LoVo (cell line): ENCODE measurements at places on chromosomes 2 and 18.

DNA sequence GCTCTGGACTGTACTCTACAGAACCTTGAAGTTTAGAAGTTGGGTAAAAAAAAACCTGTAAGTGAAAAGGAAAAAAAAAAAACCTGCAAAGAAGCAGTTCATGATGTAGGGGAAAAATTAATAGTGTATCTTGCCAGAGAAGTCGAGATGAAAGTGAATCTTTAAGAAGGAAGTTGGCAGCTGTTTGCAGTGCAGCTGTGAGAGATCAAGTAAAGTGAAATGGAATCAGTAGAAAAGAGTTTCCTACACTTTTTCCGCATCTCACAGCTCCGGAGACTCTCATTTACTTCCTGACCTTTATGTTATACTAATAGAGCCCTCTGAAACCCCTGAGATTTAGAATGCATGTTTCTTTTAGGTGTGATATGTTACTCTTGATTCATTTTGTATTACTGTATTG lies 19.2 kb downstream of the RNMT start:
- no peak for DNase-seq

DNA sequence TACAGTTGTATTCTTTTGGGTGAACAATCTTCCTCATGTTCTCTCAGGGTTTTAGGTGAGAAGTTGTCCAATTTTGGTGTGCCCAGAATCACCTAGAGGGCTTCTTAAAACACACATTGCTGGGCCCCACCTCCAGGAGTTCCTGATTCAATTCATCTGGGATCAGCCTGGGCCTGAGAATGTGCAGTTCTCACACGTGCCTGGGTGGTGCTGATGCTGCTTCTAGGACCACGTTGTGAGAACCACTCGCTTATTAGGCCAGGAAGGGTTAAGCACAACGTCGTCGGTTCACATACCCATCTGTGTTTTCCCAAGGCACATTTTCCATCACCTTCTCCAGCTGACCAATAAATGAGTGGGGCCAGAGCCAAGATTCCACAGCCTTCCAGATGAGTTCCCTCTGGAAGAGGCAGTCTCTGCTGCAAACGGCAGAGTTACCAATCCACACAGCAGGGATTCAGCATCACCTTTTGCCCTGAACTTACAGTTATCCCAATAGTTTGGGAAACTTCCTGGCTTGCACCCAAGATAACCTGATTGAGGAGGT lies 277.7 kb upstream of the HNRNPA3 start:
- no peak for DNase-seq

GRCh38 chr2:30475542-30475941 lies 28.5 kb downstream of the LCLAT1 start:
- no peak for DNase-seq

GRCh38 chr2:214593727-214594126 lies 182.9 kb downstream of the VWC2L start:
- peak; percentile 3 for DNase-seq

DNA sequence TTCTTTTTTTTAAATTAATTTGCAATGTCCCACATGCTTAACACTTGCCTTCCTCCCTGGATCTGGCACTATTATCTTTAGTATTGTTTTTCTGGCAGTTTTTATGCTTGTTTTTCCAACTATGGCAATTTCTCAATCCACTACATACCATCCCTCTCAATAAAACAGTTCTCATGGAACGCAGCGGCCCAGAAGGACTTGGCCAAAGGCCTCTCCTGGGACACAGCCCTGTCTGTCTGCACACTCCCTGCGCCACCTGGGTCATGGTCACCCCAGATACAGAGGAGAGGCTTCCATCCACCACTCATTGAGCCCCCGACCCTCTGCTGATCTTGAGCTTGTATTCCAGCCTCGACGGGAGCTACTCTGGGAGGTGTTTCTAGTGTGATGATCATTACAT lies 91.2 kb downstream of the TWIST2 start:
- no peak for DNase-seq

DNA sequence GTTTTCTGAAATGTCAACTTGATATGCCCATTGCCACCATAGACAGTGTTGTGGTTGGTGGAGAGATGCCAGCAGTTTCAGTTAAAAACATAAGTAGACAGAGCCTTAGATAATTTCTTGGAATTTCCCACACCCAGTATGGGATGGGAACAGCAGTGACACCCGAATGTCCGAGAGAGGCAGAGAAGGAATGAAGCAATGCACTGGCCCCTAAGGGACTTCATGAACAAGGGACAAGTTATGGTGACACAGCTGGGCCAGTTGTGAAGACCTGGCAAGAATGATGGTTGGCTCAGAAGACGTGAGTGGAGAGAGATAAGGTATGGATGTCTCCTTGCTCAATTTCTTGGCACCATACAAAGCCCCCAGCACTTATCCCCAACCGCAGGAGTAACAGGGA lies 165.2 kb upstream of the APCDD1 start:
- no peak for DNase-seq

GRCh38 chr2:17263570-17263968 lies 254.7 kb downstream of the RAD51AP2 start:
- no peak for DNase-seq

DNA sequence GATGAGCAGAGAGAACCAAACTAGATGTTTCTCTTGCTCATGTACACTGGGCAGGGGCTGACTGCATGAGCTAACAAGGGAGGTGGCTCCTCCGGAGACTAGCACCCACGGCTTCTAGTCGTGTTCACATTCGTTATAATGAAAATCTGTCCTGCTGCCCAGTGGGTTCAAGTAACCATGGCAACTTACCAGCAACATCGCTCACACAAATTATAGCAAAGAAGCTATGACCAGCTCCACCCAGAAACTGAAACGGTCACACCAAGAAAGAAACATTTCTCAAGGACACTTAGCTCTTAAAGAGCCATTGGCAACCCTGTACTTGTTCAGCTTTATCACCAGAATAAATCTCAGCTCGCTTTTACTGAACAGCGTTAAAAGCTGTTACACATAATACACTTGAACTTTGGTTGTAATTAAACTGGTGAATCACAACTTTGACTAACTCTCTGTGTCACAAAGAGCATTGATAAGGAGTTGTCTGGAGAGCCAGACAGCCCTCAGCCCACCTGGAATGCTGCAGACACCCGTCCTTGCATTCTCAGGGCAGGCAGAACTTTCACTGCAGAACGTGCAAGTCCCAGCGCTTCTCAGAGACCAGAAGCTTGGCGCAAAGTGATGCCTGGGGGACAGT lies 141.2 kb downstream of the PID1 start:
- DNase-seq = peak; percentile 56

- no peak for DNase-seq
Measured at GRCh38 chr2:219619235-219619634, 8.2 kb upstream of the SLC4A3 start.

- DNase-seq = peak; percentile 25
Measured at GRCh38 chr18:9827211-9827792, 58.5 kb upstream of the TXNDC2 start.

DNA sequence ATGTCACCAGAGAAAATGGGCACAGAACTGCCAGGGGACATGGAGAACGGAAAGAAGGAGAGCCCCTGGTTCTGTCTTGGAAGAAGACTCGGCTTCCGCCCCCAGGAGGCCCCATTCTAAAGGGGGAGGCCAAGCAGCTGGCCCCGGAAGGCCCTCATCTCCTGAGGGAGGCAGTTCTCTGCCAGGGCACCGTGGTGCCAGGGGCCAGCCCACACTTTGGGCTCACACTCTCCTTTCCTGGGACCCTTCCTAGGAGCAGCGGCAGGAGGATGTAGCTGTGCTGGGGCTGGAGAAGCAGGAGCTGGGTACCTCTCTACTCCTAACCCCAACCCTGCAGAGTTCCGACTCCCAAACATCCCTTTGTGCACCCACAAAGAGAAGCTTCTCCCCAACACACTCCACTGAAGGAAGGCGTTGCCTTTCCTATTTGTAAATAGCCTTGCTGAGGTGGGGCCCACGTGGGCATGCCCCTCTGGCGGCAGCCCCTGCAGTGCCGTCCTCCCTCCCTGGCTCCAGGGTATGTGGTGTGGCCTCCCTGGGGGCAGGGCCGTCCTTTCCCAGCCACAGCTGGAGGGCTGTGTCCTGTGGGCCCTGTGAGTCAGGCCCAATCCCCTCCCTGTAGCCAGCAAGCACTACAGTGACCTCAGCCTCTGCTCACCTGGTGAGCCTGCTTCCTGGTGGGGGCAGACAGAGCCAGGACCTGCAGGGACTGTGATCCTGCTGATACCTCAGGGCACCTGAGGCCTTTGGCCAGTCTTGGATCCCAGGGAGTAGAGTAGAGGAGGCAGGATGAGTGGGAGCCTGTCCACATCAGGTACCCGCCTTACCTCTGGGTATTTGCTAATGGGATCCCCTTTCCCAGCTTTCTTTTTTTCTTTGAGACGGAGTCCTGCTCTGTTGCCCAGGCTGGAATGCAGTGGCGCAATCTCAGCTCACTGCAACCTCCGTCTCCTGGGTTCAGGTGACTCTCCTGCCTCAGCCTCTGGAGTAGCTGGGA lies 26.6 kb downstream of the ZFP36L2 start:
- DNase-seq = peak; percentile 66

GRCh38 chr2:242034138-242034537 lies 164.6 kb downstream of the RTP5 start:
- no peak for DNase-seq

DNA sequence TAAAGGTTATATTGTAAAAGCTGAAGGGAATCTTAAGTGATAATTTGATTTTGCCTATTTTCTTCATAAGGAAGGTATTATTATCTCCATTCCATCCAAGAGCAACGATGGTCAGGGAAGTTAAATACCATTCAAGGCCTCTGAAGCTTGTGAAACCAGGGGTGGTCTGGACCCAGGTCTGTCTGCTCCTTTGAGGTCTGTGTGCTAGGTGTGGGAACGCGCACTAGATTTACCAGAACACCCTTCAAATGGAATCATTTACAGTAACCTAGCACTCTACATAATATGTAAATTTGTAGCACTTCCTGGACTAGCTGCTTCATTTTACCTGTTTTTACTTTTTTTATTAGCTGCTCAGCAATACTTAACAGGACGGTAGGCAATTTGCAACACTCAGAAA lies 6.4 kb upstream of the TRIB2 start:
- DNase-seq = no peak

GRCh38 chr18:36297417-36298125 lies at the start of gene FHOD3:
Gene FHOD3, plus strand, starts transcription at chr18:36297713. Its CDS starts 123 bp downstream, at chr18:36297836.
- peak; percentile 50 for DNase-seq

GRCh38 chr18:80190311-80190710 lies 57.0 kb downstream of the PARD6G start:
- DNase-seq = no peak

GRCh38 chr2:42029171-42029570 lies 18.6 kb upstream of the PKDCC start:
- DNase-seq = no peak

DNA sequence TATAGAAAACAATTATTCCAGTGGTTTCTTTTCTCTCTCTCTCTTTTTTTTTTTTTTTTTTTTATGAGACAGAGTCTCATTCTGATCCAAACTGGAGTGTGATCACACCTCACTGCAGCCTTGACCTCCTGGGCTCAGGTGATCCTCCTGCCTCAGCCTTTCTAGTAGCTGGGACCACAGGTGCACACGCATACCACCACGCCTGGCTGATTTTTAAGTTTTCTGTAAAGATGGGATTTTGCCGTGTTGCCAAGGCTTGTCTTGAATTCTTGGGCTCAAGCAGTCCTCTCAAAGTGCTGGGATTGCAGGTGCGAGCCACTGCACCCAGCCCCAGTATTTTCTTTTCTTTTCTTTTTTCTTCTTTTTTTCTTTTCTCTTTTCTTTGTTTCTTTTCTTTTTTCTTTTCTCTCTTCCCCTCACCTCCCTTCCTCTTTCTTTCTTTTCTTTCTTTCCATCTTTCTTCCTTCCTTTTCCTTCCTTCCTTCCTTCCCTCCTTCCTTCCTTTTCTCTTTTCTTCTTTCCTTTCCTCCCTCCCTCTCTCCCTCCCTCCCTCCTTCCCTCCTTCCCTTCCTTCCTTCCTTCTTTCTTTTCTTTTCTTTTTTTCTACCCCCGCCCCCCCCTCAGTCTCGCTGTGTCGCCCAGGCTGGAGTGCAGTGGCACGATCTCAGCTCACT lies 76.9 kb downstream of the ZNF532 start:
- no peak for DNase-seq

DNA sequence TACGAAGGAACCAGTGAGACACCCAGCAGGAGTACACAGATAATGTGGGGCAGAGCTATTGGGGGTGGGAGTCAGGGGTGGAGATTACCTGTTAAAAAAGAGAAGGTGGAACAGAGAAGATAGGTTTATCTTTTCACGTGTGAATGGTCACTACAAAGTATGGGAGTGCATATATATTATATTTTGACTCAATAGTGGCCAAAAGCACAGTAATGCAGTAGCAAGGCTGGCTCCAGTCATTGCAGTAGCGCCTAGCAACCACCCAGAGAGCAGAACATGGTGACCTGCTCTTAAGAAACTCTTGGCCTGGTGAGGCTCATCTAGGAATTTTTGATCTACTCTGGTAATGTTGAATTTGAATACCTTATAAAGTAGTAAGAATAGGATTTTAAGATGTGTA lies 1.0 kb downstream of the IMPACT start:
- no peak for DNase-seq

DNA sequence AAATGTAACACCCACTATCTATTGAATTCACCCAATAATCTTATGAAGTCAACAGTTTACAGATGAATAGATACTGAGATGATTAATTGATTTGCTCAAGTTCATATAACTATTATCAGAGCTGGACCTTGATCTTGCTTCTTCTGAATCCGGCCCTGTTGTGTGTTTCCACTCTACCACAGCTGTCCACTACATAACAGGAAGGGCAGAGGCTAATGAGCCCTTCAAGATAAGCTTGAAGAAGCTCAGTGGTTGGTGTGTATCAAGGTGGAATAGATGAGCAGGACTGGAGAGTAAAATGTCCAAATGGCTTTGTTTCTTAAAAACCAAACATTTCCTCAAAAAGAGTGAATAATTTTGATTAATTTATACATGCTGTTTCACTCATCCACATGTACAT lies 56.4 kb upstream of the ITGB6 start:
- DNase-seq = no peak

DNA sequence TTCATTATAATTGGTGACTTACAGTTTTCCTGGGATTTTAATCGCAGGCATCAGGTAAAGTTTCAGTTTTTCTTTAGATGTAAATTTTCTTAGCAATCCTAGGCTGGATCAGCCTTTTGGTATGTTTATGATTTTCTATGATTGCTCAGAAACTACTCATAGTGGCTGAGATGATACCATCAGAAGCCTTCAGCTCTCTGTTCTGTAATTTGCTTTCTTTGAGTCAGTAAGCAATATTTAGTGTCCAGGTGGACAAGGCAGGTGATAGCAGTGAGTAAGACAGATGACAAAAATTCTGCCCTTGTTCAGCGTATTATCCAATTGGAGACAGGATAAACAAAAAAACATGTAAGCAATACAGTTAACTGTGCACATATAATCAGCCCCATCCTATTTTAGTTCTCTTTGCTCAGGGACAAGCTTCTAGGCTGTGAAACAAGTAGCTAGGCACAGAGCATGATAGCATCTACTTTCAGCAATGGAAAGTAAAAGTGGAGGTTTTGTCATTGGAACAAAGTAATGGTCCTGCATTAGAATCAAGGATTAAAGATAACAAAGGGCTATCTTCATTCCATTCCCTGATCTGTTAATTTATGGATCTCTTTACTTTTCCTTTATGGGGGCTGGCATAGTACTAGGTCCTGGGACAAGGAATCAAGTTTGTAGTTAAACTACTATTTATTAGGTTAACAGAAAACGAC lies 100.8 kb downstream of the EPC2 start:
- no peak for DNase-seq

GRCh38 chr2:3545788-3546478 lies 12.2 kb downstream of the RNASEH1 start:
- DNase-seq = no peak

GRCh38 chr2:177298191-177298590 lies 33.7 kb upstream of the NFE2L2 start:
- no peak for DNase-seq

- DNase-seq = no peak
Measured at GRCh38 chr2:166972418-166972817, 84.1 kb downstream of the XIRP2 start.

- no peak for DNase-seq
Measured at GRCh38 chr2:238821391-238821790, 26.5 kb upstream of the TWIST2 start.
